ENCODE measurements at places on chromosomes 3 and 15. TPM values are rescaled to one million over a fixed set of nuclear protein-coding genes. Genes with fewer than 3 reads are reported as not detected.

- peak; percentile 68 for DNase-seq
Measured at GRCh38 chr15:57561041-57561711, 30.5 kb upstream of the MYZAP start.

The GOLGA8T gene
- 0.22 TPM for total RNA-seq

GRCh38 chr3:148262980-148263379 lies 434.7 kb upstream of the AGTR1 start:
- DNase-seq, result no peak

GRCh38 chr3:15519096-15519495 lies 2.4 kb downstream of the COLQ start:
- no peak for DNase-seq

DNA sequence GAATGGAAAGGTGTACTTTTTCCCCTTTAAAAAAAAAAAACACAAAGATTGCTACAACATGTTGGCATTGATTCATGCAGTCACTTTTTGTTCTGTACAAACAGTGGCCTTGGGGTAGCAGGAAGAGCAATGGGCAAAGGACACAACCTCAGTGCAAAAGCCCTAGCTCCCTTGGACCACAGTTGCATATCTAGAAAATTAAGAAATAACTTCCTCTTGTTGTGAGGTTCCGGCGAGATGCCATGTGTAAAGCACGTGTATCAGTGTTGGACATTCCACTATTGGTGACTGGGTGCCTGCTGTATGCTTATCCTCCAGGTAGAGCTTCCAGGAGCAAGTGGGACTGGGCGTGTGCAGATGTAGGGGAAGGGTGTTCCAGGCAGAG lies 164.5 kb downstream of the THSD4 start:
- no peak for DNase-seq

The CRABP1 gene
- total RNA-seq, result 0.61 TPM

DNA sequence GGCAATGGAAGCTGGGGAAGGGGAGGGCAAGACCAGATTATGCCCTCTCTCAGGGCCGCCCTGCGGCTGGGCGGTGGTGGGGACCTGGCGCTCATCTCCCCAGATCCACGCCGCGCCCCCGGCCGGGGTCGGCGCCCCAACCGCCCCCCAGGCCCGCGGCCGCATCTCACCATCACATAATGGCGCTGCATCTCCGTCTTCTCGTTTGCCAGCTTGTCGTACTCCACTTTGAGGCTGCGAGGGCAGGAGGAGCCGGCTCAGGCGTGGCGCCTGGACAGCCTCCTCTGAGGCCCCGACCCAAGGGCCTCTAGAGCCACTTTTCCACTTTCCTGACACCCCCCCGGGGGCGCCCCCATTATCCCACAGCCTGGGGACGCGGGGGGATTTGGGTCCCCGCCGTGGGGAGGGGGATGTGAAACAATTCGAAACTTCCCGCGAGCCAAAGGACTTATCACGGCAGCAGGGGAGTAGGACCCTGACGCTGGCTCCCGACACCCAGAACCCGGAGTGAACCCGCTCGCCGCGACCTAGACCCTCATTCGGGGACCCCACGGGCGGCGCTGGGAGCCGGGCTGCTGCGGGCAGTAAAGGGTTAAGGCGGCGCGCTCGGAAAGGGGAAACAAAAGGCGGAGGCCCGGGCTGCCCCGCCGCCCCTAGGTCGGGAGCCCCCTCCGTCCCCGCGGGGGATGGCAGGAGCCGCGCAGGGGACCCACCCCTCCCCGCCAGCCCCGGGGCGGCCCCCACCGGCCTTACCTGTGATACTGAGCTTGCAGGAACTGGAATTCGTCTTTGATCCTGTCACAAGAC lies 2.1 kb downstream of the TLE3 start:
- peak; percentile 75 for DNase-seq

DNA sequence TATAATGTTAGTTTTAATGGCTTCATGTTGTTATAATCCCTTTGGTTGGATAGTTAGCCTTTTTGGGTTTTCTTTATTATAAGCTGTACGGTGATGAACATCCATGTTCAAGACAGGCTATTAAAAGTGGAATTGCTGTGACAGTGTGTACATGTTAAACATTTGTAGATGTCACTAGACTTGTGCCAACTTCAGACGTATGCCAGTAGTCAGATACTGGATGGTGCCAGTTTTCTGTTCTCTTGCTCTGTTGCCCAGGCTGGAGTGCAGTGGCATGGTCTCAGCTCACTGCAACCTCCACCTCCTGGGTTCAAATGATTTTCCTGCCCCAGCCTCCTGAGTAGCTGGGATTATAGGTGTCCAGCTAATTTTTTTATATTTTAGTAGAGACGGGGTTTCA lies 54.1 kb downstream of the MGA start:
- no peak for DNase-seq

The CRYBG3 gene
- total RNA-seq, result 17.1 TPM

DNA sequence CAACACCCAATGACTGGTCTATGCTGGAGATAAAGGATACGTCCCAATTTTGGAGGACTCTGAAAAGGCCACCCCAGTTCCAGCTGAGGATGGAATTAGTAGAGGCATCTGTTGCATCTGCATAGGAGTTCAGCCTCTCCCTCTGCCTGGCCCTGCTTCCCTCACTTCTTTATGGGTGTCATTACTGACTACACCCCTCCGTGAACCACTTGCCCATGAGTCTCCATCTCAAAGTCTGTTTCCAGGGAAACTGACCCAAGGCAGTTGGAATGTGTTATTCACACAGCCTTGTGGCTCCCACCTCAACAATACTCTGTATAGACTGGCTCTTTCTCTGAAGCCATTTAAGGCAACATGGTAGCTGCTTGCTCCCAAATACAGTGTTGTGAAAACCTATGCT lies 21.4 kb upstream of the PCOLCE2 start:
- no peak for DNase-seq

DNA sequence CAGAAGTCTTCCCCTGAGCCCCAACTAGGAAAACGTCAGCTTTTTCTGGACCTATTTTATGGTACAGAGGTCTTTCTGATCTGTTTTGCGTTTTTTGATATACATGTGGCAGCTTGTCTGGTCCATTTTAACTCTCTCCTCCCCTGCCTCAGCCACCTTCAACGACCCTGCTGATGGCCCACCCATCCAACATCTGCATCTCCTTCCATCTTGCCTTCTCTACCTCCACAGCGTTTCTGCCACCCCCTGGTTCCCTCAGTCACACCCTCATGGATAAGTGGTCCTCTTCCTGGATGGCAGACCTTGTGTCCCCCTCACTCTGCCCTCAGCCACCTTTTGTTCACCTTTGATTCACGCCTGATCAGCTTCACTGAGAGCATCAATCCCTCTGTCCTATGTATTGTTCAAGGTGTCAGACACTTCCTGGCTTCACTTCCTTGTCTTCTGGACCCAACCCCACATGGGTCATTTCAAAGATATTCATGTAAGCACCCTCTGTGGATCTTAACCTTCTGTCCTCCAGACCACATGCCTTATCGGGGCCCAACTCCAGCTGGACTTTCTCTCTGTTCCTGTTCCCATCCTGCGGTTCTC lies 13.5 kb downstream of the AHSG start:
- DNase-seq, result no peak

DNA sequence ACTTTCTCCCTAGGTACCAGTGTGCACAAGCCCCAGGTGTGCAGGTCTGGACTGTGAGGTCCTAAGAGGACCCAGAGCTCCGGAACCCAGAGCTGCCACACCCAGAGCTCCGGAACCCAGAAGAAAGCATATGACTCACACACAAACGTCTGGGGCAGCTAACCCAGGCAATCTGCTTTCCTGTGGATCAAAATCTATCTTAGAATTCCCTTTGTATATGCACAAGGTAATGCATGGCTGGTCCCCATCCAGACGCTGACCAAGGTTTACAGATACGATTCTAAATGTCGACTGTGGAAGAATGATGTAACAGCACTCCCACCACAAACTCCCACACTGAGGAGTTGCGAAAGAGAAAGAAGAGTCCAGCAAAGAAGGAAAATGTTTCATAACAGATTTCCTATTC lies 15.7 kb downstream of the KCNMB2 start:
- DNase-seq, result no peak

- DNase-seq, result no peak
Measured at GRCh38 chr15:57284535-57284934, 91.8 kb upstream of the CGNL1 start.

The AHSG gene
- not detected for total RNA-seq

DNA sequence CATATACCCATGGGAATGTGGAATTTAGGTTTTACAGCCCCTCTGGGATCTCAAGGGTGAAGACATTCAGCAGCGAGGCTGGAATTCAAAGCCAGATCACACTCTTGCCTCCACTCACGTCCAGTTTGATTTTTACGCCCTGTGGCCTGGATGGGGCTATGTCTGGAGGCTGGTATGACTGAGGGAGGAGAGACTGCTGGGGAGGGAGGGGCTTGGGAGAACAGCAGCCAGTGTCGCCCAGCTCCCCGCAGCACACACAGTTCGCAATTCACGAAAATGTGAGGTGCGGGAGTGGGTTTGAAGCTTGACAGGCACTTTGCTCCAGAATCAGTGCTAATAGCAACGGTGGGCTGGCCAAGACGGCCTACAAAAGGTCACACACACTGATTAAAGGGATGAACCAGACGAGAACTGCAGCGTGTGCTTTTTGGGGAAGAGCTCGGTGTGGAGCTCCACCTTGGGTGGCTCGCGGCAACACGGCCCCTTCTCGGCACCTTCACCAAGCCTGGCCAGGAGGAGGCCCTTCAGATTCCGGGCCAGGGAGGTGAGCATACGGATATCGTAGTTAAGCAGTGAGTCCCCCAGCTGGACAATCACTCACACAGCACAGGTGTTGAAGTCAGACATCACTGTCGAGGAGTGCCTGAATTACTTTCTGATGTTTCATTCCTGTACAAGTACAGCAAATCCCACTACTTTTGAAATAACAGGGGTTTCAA lies 16.4 kb downstream of the EHD4 start:
- DNase-seq, result no peak

The MYL3 gene
- 0.79 TPM for total RNA-seq

DNA sequence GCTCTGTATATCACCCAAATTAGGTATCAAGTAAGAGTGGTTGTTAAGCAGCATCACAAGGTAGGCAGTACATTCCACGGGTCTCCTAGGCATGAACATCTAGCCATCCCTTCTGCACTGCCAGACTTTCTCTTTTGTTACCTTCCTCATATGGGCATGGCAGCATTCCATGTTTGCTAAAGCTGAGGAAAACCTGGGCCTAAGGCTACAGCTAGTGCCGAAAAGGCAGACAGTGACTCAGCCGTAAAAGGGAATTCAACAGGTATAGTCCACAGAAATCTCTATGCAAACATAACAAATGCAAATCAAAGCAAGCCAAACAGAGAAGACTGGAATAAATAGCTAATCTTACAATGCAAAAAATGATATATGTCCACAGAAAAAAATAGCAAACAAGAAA lies 645.4 kb downstream of the ZBBX start:
- DNase-seq, result no peak

GRCh38 chr15:60949039-60949977 lies 279.8 kb downstream of the RORA start:
- DNase-seq, result no peak

DNA sequence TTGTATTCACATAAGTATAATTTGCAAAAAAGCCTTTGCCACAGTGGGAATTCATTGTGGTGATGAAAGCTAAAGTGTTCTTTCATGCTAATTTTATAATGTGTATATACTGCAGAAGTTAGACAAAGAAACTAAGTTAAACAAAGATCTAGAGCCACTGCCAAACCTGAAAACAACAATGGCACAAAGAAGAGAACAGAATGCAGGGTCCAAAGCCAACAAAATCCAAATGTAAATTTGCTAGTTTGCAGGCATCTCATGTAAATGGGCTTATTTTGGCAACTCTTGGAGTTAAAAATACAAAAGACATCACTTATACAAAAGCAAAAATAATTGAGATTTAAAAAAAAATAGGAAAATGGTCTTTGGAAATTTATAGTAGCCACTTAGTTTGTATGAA lies 123.0 kb downstream of the TCF12 start:
- no peak for DNase-seq

The ERC2 gene
- not detected for total RNA-seq

The ZIC1 gene
- not detected for total RNA-seq

GRCh38 chr15:72919936-72920465 lies 132.3 kb upstream of the NEO1 start:
- DNase-seq, result no peak

The CORO2B gene
- 1.6 TPM for total RNA-seq

- DNase-seq, result no peak
Measured at GRCh38 chr3:29140666-29141065, 140.2 kb upstream of the RBMS3 start.
